ENCODE measurements at places on chromosomes 4 and X. TPM values are rescaled to one million over a fixed set of nuclear protein-coding genes. Genes with fewer than 3 reads are reported as not detected.

Gene NWD2
- not detected for total RNA-seq

Gene RPL10
- 2,325 TPM for total RNA-seq

Gene SYNPO2
- 6.4 TPM for total RNA-seq

Gene ADH7
- not detected for total RNA-seq

Gene TMPRSS11F
- not detected for total RNA-seq

Gene USP17L20
- not detected for total RNA-seq

Gene SERTM2
- not detected for total RNA-seq

Gene FAM53A
- 2.3 TPM for total RNA-seq

Gene OTC
- total RNA-seq: not detected

Gene CLGN
- 0.39 TPM for total RNA-seq

Gene MAGEA4
- not detected for total RNA-seq

Gene DKC1
- 22.2 TPM for total RNA-seq

Gene USP51
- 3.5 TPM for total RNA-seq

Gene GNRHR
- not detected for total RNA-seq

Gene PABPC1L2A
- total RNA-seq: not detected

Gene GLRA3
- not detected for total RNA-seq

Gene SMR3A
- total RNA-seq: not detected

Gene MAGEA2
- not detected for total RNA-seq

Gene EDA2R
- total RNA-seq: 5.6 TPM

Gene SCRG1
- total RNA-seq: 44.9 TPM

Gene ZNF630
- 2.0 TPM for total RNA-seq

Gene NALF2
- not detected for total RNA-seq

Gene SH3RF1
- 53.1 TPM for total RNA-seq

All from articular chondrocyte of knee joint (primary cell).